Progenitor cell of endocrine pancreas (in vitro differentiated cells): ENCODE measurements at places on chromosomes 1 and 21. TPM values are rescaled to one million over a fixed set of nuclear protein-coding genes. Genes with fewer than 3 reads are reported as not detected.

GRCh38 chr1:243217349-243217748 is 37.7 kb downstream of the CEP170 start:
- no peak overlapping the region for H3K27ac ChIP-seq
- H3K4me1 ChIP-seq = no peaks in the 10 kb centered on the region
- peaks cover 40% of the 10 kb centered on the region for H3K36me3 ChIP-seq
- DNase-seq = no peak

DNA sequence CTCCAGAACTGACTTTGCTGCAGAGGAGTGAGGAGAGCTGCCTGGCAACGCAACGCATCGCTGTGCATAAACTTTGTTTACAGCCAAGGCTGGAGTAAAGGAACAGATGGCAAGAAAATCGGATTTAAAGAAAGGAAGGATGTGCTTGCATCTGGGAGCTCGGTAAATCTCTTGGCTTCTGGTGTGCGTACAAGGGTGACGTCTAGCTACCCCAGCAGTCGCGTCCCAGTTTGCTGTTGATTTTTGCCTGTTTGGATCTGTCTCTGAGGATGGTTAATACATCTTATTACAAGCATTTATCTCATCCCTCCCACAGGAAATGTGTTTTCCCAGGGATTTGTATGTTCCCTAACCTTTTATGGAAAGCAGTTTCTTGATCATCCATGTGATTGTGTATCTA is 73.3 kb upstream of the RALGPS2 start:
- H3K4me1 ChIP-seq = peaks cover 13% of the 10 kb centered on the region
- DNase-seq = no peak
- H3K4me3 ChIP-seq = no peak overlapping the region
- H3K27ac ChIP-seq = no peak overlapping the region
- H3K27me3 ChIP-seq = peaks cover 1% of the 10 kb centered on the region
- no peaks in the 10 kb centered on the region for H3K36me3 ChIP-seq

GRCh38 chr1:224211206-224211962 is 28.3 kb downstream of the DEGS1 start:
- H3K27ac ChIP-seq = no peak overlapping the region
- DNase-seq = no peak
- H3K4me1 ChIP-seq = peaks cover 19% of the 10 kb centered on the region
- H3K4me3 ChIP-seq = no peak overlapping the region
- H3K36me3 ChIP-seq = no peaks in the 10 kb centered on the region

DNA sequence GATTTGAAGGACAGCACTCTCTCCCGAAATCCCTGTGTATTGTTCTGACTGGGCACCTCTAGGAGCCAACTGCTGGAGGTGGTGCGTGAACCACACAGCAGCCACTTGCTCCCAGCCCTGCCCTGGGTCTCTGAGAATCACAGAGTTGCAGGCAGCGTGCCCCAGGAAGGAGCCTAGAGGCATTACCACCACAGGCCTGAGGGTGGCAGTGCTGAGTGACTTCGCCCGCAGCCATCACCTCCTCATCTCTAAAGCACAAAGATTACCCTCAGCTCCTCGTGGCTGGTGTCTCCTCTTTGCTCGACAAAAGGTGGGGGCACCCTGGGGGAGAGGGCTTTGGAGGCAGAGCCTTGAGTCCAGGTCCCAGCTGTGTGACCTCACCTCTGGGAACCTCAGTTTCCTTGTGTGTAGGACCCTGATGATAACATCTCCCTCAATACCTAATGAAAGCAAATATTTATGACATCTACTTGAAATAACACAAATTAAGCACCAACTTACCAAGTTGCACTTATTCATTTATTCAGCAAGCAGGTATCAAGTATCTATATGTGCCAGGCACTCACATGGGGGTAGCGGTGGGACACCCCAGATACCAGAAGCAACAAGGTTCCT is 86.3 kb downstream of the VWA5B1 start:
- H3K27ac ChIP-seq = no peak overlapping the region
- H3K4me1 ChIP-seq = no peaks in the 10 kb centered on the region
- peaks cover 71% of the 10 kb centered on the region for H3K27me3 ChIP-seq
- DNase-seq = peak; percentile 58
- no peak overlapping the region for H3K4me3 ChIP-seq

- H3K36me3 ChIP-seq = no peaks in the 10 kb centered on the region
- no peak for DNase-seq
- peaks cover 20% of the 10 kb centered on the region for H3K4me1 ChIP-seq
- no peak overlapping the region for H3K27ac ChIP-seq
Measured at GRCh38 chr1:111201275-111202090, 1.0 kb upstream of the DENND2D start.

DNA sequence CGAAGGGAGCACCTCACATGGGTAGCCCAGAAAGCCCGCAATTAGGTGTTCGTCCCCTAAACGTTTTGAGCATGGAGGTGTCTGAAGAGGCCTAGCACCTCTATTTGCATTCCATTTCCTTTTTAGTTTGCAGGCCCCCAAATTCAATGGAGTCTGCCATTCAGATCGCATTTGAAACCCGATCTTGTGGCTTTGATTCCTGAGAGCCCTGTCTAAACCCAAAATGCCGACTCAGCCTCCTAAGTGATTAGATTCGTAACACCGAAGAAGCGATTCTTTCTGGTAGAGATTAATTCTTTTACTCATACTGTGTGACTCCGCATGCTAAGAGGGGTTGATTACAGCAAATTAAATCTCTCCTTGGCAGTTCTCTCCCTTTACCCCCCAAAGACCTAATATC is 415.2 kb upstream of the KAZN start:
- H3K4me1 ChIP-seq = no peaks in the 10 kb centered on the region
- no peak overlapping the region for H3K4me3 ChIP-seq
- H3K27ac ChIP-seq = no peak overlapping the region
- H3K36me3 ChIP-seq = no peaks in the 10 kb centered on the region
- H3K27me3 ChIP-seq = peaks cover 20% of the 10 kb centered on the region
- DNase-seq = no peak

DNA sequence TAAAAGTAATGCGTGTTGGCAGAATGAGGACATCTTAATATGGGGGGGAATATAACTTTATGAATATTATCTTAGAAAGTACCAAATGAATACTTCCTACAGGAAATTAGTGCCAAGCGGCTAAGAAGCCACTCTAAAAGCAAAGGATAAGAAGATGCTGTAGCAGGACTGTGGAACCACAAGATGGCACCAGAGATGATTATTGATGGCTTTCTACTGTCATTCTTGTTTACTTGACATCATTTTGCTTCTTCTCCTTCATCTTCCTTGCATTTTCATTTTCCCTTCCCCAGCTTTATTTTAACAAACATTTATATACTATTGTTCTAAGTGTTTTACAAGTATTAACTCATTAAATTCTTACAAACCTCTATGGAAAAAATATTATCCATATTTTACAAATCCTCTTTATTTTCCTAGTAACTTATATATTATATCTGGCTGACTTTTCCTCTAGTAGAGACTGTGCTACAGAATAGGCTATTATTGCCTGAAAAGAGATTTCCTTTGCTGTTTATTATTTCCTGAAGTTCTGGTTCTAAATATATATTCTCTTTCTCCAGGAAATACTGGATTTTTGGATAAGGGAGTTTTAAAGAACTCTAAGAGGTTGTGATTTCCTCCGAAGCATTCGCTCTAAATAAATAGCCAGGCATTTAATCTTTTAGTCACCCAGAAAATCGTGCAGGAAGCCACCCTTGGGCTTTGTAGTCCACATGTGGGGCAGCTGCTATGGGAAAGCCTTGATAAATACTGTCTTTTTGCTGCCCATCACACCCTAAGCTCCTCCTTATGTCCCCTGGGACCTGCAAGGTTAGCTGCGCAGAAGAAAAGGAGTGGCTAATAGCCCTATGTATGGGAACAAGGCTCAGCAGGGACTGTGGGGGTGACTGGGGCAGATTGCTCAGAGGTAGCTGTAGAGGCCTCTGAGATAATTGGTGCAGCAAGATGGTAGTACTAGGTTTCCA is 69.8 kb downstream of the TPR start:
- peaks cover 2% of the 10 kb centered on the region for H3K4me1 ChIP-seq
- DNase-seq = no peak
- H3K27ac ChIP-seq = no peak overlapping the region
- H3K27me3 ChIP-seq = no peaks in the 10 kb centered on the region

- no peak for DNase-seq
- no peak overlapping the region for H3K4me3 ChIP-seq
- H3K36me3 ChIP-seq = no peaks in the 10 kb centered on the region
- no peaks in the 10 kb centered on the region for H3K27me3 ChIP-seq
Measured at GRCh38 chr1:191206513-191207207, 729.0 kb upstream of the BRINP3 start.

DNA sequence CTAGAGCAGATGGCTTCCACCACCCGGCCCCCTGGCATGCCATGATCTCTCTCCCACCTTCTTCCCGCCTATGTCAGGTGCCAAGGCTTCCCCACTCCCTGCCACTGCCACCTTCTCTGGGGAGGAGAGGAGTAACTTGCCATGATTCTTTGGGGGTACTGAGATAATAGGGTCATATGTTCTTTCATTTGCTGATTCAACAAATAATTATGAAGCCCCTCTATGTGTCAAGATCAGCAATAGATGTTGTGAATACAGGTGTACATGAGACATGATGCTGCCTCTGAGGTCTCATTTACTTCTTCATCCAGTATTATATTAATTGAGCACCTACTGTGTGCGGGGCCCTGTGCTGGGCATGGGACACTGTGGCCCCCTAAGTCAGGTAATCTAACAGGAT is 6.0 kb upstream of the VWA5B1 start:
- no peaks in the 10 kb centered on the region for H3K36me3 ChIP-seq
- peaks cover 35% of the 10 kb centered on the region for H3K27me3 ChIP-seq
- H3K4me3 ChIP-seq = no peak overlapping the region

- DNase-seq = no peak
- H3K27me3 ChIP-seq = no peaks in the 10 kb centered on the region
Measured at GRCh38 chr1:192545896-192546521, 29.6 kb upstream of the RGS1 start.

GRCh38 chr1:62325081-62325480 is 5.8 kb upstream of the KANK4 start:
- H3K27me3 ChIP-seq = peaks cover 27% of the 10 kb centered on the region
- no peak for DNase-seq
- H3K4me1 ChIP-seq = no peaks in the 10 kb centered on the region
- H3K27ac ChIP-seq = no peak overlapping the region
- no peak overlapping the region for H3K4me3 ChIP-seq

GRCh38 chr1:162552684-162553252 is 8.8 kb upstream of the UAP1 start:
- H3K4me1 ChIP-seq = no peaks in the 10 kb centered on the region
- H3K4me3 ChIP-seq = no peak overlapping the region
- H3K36me3 ChIP-seq = no peaks in the 10 kb centered on the region

GRCh38 chr1:237638555-237638954 is 252.2 kb downstream of the ZP4 start:
- H3K36me3 ChIP-seq = no peaks in the 10 kb centered on the region
- H3K27me3 ChIP-seq = no peaks in the 10 kb centered on the region
- no peaks in the 10 kb centered on the region for H3K4me1 ChIP-seq
- no peak overlapping the region for H3K27ac ChIP-seq
- no peak for DNase-seq
- H3K4me3 ChIP-seq = no peak overlapping the region

DNA sequence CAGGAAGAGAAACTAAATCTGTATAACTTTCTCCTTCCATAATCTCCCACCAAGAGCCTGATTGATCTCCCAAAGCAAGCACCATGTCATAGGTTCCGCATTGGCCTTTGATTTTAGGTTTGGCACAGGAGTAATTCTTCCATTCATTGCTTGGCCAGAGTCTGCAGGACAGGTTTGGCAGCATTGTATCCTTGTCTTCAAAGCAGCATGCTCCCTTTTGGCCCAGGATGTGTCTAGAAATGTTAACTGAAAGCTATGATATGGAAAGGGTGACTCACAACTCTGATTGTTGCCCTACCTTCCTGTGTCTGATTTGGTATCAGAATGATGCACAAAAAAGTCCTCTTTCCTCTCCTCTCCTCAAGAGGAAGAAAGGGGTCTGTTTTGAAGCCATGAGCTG is 824.3 kb upstream of the PRMT6 start:
- H3K4me3 ChIP-seq = no peak overlapping the region
- no peak overlapping the region for H3K27ac ChIP-seq
- no peaks in the 10 kb centered on the region for H3K36me3 ChIP-seq
- DNase-seq = no peak
- no peaks in the 10 kb centered on the region for H3K27me3 ChIP-seq

DNA sequence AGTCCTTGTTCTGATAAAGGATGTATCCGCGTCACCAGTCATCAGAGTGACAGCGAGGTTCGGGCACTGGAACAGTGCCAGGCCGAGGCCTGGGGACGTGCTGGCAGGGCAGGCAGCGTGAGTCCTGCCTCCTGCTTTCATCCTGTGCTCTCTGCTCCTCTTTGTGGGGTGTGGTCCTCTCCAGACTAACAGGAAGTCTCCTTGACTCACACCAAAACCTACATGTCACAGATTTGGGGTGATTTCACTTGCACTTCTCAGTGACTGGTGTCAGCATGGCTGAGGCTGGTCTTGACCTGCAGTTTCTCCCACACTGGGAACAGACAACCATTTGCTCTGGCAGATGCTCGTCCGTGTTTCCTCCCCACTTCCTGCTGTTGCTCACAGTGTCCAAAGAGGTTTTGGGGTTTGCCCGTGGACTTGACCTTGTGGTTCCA is 8.8 kb upstream of the NLRP3 start:
- H3K4me1 ChIP-seq = no peaks in the 10 kb centered on the region
- no peak for DNase-seq
- H3K36me3 ChIP-seq = no peaks in the 10 kb centered on the region
- H3K27me3 ChIP-seq = no peaks in the 10 kb centered on the region
- H3K27ac ChIP-seq = no peak overlapping the region
- H3K4me3 ChIP-seq = no peak overlapping the region

- no peak overlapping the region for H3K4me3 ChIP-seq
- H3K4me1 ChIP-seq = no peaks in the 10 kb centered on the region
- H3K36me3 ChIP-seq = peaks cover under 1% of the 10 kb centered on the region
- H3K27ac ChIP-seq = no peak overlapping the region
Measured at GRCh38 chr1:97243973-97244560, 522.5 kb downstream of the PTBP2 start.

DNA sequence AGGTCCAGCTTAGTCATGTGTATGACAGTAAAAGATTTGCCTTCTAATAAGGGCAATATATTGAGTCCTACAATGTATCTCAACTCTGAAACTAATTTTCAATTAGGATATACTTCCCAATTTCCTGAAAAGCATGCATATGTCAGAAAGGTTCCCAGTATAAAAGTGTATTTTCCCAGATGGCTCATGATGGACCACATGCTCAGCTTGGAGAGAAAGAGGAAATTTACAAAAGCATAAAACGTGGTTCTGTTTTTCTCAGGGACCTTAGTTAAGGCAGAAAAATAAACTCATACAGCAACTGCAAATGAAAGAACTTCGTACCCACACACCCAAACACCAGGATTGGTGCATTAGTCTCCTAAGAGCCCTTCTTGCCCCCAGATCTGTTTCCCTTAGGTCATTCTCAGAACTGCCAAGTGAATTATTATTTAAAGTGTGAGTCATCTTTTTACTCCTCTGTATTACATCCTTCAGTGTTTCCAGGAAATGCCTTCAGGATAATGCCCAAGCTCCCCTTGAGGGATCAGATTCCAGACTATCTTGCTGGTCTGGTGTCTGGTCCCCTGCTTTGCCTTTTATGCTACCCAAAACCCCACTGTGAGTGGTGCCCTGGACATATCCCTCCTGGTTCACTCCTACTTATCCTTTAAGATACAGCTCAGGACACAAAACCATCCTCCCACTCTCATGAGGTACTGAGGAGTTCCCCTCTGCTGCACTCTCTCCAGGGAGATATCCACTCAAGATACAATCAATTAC is 57.4 kb downstream of the SSX2IP start:
- H3K36me3 ChIP-seq = no peaks in the 10 kb centered on the region
- H3K4me1 ChIP-seq = peaks cover 4% of the 10 kb centered on the region

The GBP7 gene
- total RNA-seq = not detected in 2 replicates

The LENEP gene
- 0.84 TPM in 2 replicates for total RNA-seq

The KCNE2 gene
- total RNA-seq = 0.55 and 0.58 TPM in 2 replicates

The FCRL4 gene
- not detected in 2 replicates for total RNA-seq

The BMP8B gene
- total RNA-seq = 0.75 and 0.91 TPM in 2 replicates

The FABP3 gene
- total RNA-seq = 0.73 and 0.74 TPM in 2 replicates

The AADACL3 gene
- total RNA-seq = not detected in 2 replicates

The DSCAM gene
- total RNA-seq = 2.3 and 2.7 TPM in 2 replicates

The AVPR1B gene
- 0.60 TPM in 1 of 2 replicates, not detected in the other for total RNA-seq

The SPRR2A gene
- not detected in 2 replicates for total RNA-seq

The CCDC27 gene
- total RNA-seq = not detected in 2 replicates
